ENCODE measurements at places on chromosomes 4 and X.

DNA sequence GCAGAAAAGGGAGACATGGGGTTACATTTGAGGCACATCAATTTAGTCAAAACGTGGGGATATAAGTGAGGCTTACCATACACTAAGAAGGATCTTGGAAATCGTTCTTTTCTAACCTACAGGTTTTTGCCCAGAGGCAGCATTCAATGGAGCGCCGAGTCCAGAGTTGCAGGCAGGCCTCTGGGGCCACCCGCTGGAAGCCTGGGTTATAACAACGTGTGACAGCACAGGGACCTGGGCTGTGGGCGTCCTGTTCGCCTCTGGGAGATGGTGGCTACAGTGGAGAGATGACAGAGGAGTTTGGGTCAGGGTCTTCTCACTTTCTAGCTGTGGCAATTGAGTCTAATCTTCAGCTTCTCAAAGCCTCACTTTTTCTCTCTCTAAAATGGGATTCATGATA lies 53.9 kb downstream of the ENPP6 start:
- DNase-seq: no peak

DNA sequence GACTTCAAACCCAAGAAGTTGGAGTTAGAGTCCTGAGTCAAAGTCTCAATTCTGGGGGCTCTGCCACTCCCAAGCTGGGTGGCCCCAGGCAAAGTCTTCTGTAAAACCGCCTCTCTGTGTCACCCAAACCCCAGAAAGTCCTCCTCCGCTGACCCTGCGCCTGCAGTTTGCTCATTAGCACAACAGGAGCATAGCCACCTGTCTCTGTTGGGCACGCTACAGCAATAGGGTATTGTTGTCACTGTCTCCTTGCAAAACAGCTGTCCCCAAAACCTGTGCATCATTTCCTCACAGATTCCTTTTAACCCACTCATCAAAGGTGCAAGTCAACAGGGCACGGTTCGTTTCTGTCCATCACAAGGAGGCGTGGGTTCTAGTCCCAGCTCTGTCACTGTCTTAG lies 8.0 kb upstream of the DGAT2L6 start:
- DNase-seq: no peak

DNA sequence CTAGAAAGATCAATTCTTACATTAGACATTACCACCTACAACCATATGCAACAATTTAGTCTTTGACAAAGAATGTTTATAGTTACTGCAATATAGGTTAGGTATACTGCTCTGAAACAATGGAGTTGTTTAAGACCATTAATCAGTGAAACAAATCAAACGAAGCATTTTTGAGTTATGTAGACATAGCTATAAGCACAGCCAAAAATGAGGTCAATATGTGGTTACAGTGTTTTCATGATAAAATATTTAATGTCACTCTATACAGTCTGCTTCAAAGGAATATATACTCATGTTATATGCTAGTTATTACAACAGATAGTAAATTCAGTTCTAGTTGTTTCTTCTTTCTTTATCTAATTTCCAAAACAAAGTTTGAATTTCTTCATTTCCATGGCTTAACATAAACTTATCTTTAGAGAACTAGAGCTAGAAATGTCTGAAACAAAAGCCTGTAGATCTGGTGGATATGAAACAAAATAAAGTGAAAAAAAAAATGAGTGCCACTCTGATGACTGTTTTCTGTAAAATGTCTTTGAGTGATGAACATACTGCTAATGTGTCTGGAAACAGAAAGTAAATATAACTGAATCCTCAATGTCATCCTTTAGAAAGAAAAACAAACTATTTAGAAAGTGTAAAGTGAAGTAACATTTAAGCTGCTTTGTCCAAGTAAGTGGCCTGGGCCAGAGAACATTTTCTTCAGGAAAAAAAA lies 809.0 kb downstream of the FAT4 start:
- DNase-seq: no peak

DNA sequence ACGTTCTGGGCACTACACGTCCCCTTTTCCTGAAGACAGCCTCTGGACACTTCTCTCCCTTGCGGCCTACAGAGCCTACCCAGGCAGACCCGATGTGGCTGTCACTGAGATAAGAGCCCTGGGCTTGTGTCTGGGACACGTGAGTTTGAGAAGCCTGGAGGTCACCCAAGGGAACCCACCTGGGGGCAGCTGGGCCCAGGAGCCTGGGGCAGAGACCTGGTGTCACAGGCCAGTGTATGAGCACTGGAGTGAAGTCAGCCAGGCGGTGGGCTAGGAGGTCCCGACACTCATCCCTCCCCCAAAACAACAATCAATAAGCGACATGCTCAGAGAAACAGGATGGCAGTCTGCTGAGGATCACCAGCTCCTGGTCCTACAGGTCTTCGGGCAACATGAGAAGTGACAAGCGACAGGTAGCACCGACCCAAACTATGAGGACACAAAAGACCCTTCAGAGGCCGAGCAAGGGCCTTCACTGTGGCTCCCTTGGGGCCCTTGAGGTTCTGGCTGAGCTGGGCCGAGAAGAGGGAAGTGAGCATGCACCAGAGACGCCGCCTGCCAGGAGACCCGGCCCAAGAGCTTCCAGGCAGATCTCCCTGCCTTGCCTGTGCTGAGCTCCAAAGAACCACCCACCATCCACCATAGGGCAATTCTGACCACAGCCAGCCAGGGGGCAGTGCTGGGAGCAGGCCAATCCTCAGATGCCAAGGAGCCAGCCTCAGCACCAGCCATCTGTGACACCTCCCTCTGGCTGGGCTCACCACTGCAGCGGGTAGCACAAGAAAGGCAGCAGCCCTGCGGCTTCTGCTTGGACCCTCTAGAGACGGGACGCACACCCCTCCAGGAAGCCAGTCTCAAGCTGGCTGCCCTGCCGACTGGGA lies 11.0 kb upstream of the DUSP9 start:
- peak; percentile 80 for DNase-seq

GRCh38 chr4:37279894-37280592 lies 35.5 kb downstream of the NWD2 start:
- no peak for DNase-seq

DNA sequence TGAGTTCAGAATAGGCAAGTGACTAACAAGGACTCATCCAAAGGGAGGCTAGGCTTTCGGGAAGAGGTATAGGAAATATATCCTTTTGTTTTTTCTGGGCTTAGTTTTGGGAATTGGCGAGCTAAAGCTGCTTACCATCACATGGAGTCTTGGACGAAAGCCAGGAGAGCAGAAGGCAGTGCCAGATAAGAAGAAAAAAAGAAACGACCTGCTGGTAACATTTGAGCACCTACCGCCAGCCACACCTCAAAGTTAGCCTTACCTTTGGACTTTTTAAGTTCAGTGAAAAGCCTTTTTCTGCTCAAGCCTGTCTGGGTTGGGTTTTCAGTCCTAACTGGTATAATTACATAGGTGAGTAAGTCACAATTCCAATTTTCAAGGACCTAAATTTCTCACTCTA lies 85.1 kb upstream of the LCORL start:
- no peak for DNase-seq

DNA sequence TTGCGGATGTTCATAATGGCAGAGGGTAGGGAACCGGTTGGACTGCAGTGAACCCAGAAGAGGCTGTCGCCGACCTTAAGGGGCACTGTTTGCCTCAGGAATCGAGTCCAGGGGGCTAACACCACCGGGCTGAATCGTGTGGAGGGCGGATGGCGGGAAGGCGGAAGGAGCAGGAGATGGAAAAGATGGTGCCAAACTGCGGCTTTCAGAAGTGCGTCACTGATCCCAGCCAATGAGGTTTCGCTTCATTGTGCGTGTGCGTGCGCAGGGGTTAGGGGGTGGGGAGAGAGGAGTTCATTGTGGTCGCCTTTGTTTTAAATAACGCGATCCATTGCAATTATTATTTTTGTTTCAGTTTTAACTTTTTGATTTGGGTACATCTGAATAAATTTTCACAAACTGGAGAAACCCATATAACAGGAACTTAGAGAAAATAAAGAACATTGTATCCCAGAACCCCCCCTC lies at the start of gene NAA11:
TSS of gene NAA11 (minus strand) at position 198 of the 465 bp plus-strand sequence. CDS start at position 14, 184 bp downstream.
- DNase-seq: no peak

DNA sequence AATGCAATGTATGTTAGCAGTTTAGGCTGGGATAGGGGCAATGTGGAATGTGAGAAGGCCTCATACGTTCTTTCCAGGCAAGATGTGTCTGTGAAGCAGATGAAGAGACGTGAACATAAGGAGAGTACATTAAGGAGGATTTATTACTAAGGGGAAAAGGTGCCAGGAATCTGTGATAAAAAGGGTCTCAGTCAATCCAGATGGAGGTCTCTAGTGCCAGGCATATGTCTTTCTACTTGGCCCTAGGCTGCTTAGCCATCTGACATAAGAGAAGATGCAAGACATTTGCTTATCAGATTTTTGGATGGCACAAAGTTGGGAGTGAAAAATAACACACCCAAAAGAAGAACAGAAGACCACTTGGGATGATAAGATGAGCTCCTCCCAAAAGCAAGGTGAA lies 93.0 kb upstream of the PRKG2 start:
- DNase-seq: no peak
